Stimulated activated CD4-positive, alpha-beta T cell treated with anti-CD3 and anti-CD28 coated beads, TNF-alpha, amount 100 ng/mL, for 48 hours (primary cell): ENCODE measurements at places on chromosomes 5 and 9.

GRCh38 chr9:109086221-109086620 is 33.5 kb downstream of the TMEM245 start:
- DNase-seq: no peak

DNA sequence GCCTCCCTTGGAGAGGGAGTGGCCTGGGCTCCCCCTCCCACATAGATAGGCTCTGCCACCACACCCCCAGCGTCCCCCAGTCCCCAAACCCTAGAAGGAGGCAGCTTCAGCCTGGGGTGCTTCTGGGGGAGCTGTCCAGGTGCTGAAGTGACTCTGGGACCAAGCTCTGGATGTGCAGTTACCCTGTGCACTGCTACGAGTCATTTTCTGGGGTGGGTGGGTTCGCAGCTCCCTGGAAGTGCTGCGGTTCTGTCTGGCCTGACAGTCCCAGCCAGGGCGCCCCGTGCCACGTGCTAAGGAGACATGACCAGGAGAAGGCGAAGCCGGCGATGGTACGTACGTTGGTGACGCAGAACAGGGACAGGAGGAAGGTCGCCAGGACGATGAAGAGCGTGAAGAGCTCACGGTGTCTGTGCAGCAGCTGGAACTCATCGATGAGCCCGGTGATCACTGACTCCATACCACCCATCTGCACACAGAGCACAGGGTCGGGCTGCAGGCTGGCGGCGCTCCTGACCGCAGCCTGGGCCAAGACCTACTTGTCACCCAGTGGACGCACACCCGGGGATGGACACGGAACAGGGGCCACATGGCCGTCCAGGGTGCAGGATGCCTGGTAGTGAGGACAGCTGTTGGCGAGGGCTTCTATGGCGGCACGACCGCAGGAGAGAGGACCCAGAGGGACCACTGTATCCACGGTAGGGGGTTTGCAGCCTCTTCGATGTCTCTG is 35.7 kb downstream of the SLC6A3 start:
- no peak for DNase-seq

DNA sequence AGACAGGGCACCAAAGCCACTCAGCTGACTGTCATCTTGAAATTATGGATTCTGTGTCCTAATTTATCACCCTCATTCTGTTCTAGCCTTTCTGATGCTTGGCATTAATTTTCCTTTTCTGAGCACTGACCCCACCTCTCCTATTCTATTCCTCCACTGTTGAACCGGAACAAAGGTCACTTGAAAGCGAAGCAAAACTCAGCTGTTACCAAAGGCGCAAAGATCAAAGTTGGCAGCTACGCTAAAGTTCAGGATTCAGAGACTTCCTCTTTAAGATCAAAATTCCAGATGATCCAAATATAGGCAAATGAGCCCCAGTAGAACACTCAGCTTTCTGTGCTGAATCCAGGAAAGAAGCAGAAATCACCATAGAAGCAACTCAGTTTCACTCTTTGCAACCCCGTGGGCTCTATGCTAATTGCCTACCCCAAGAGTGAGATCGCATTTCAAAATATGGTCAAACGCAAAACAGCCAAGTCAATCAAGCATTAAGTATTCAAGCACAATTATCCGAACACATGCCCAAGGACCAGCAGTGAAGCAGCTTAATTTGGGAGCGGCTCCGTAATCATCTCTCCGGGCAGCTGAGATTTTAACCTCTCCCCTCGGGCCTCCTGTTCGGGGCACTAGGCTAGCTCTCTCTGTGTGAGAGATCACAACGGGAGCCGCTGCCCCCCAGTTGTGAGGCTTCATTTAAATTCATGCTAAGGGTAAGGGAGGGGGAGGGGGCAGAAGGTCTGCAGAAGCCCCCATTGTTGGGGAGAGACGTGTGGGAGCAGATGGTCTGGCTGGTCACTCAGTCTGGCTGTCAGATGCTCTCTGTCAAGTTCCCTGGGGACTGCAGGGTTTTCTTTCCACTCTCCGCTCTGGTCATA is 288.6 kb downstream of the ELAVL2 start:
- no peak for DNase-seq

GRCh38 chr5:52997424-52997823 is 8.3 kb downstream of the ITGA2 start:
- DNase-seq: no peak

DNA sequence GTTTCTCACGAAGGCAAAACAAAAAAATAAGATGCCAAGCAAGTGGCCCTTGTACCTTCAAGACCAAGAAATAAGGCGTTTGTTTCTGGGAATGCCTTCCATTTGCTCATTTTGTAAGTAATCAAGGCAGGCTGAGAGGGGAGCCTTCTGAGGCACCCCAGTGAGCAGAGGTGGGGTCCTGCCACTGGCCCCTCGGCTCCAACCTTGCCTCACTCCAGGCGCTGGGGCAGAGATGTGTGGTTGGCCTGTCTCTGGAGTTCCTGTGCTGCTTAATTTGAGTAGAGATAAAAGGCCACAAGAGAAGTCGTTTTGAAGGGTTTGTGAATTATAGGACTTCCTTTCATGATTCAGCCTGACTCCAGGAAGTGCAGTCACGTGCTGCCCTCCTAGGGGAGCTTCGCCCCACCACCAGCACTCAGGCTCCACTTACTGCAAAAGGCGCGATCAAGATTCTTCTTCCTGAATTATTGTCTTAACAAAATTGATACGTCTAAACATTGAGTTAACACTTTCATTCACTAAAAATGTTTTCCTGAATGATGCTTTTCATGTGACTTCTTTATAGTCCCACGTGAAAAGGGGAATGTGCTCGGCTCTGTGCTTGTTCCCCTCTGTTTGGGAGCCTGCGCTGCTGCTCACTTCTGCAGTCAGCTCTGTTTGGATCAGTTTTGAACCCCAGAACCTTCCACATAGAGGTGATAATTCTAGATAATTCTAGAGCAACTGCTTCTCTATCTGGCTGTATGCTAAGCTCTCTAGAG is 13.7 kb downstream of the SYK start:
- no peak for DNase-seq

- no peak for DNase-seq
These were observed 1104.4 kb upstream of the SEMA6A start for GRCh38 chr5:117679046-117679445.

- no peak for DNase-seq
These were observed 2188.5 kb upstream of the WWC1 start for GRCh38 chr5:166102947-166103346.

DNA sequence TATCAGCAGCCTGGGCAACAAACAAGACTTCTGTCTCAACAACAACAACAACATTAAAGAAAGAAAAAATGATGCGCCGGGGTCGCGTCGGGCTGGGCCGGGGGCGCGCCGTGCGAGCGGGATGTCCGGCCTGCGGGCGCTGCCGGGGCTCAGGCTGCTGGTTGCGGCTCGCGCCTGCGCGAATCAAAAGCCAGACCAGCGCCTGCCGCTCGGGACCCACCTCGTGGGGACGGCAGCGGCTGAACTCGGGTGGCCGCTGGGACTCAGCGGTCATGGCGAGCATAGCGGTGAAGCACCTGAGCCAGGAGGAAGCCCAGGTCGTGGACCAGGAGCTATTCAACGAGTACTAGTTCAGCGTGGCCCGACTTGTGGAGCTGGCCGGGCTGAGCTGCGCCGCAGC is 11.9 kb upstream of the NHP2 start:
- no peak for DNase-seq

DNA sequence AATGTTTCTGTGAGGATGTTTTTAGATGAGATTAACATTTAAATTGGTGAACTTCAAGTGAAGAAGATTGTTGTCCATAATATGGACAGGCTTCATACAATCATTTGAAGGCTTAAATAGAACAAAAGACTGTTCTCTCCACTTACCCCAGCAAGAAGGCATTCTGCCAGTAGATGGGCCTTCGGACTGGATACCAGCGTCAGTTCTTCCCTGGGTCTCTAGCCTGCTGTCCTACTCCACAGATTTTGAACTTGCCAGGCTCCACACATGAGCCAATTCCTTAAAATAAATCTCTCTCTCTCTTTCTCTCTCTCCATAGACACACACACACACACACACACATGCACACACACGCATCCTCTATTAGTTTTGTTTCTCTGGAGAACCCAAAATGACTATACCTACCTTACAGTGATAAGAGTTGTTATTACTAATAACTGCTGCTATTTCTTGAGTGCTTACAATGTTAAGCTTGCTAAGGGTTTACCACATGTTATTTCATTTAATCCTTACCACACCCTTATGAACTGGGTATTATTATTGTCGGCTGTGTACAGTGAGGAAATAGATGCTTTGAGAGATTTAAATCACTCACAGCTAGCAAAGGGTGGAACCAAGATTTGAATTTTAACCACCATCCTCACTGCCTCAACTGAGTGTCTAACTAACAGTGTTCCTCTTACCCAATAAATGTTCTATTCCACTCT is 19.8 kb upstream of the IQGAP2 start:
- DNase-seq: no peak

DNA sequence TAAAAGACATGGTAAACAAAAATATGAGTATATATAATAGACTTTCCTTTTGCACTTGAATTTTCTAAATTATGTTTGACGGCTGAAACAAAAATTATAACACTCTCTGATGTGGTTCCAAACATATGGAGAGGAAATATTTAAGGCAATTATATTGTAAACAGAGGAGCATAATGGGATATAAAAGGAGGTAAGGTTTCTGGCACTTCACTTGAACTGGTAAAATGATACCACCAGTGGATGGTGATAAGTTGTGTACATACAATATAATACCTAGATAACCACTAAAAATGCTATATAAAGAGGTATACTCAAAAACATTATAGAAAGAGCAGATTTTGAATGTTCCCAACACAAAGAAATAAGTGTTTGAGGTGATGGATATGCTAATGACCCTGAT is 192.9 kb upstream of the RAD23B start:
- DNase-seq: no peak

DNA sequence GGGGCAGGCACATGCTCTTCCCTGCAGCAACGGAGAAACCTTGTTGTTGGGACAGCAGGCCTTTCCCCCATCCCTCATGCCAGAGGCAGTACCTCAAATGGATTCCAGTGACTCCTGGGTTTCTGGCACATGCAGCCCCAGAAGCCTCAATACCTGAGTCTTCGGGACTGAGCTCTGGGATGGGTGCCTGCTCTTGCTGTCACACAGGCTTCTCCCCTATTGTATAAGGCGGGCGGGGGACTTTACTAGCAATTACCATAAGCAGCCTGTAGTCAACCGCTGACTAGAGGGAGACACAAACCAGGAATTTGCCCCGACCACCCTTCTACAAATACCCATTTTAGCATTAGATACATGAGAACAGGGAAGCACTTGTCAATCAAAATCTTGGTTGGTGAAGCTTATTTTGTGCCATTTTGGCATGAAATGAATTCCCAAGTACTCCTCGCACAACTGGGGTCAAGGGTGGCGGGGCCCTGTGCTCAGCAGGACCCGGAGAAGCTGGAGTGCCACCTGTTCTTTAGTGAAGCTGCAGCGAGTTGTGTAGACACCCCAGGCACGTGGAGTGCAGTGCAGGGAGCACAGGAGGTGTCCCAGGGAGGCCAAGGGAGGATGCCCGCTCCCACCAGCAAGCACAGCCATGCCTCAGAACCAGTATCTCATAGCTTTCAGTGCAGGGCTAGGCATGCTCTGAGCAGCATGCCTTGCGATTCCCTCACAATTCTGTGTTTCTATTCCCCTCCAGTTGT is 21.2 kb downstream of the S1PR3 start:
- no peak for DNase-seq

GRCh38 chr5:83184534-83184933 is 107.2 kb downstream of the XRCC4 start:
- DNase-seq: no peak

DNA sequence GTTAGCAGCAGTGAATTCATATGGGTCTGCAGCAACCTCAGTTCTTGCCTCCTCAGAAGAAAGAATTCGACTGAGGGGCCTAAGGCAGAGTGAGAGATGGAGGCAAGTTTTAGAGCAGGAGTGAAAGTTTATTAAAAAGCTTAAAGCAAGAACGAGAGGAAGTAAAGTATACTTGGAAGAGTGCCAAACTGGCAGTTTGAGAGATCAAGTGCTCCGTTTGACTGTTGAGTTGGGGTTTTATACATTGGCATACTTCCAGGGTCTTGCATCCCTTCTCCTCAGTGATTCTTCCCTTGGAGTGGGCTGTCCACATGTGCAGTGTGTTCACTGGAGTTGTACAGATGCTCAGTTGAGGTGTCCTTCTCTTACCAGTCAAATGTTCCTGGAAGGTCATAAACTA is 203.6 kb downstream of the SPATA31D1 start:
- no peak for DNase-seq

GRCh38 chr9:35859310-35859989 is 10.8 kb downstream of the OR13J1 start:
- DNase-seq: no peak

DNA sequence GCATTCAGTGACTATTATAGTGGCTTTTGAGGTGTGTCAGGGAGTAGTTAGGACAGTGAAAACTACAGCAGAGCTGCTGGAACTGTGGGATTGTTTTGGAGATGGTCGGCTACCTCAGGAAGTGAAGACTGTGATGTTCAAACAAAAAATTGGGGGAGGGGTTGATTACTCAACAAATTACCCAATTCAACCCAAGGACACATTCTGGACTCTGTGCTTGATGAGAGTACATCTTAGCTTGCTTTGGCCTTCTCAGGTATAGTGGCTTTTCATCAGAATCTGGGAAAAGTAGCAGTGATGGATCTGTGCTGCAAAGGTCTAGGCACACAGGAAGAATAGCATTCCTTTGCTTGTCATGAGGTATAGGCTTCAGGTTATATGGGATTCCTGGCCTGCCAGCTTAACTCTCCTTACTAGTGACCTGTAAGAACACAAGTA is 47.0 kb downstream of the SLC44A1 start:
- DNase-seq: no peak

- DNase-seq: no peak
These were observed 85.2 kb downstream of the MRPS27 start for GRCh38 chr5:72234868-72235267.

- no peak for DNase-seq
These were observed 16.7 kb upstream of the PHYHD1 start for GRCh38 chr9:128903871-128904620.
